Sciatic nerve (tissue), 2 donors: ENCODE measurements at places on chromosomes 2 and 18.
A peak's percentile ranks its signal among the peaks of the same experiment; 100 is the strongest.

DNA sequence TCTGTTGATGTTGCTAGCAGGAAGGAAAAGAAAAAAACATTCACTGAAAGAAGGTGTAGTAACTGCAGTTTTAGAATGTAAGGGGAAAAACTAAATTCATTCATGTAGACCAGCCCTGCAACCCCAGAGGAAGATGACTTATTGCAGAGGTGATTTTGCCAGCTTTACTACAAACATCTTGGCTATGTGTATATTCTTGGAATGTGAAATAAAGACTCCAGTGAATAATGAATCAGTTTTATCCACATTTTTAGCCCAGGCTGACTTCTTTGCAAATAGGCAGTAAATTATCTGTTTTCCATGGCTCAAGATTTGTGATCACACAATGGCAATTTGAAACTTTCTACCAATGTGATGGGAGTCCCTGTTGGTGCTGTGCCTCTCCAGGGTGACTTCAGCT, 206.1 kb upstream of the SETBP1 start:
- DNase-seq = no peak

DNA sequence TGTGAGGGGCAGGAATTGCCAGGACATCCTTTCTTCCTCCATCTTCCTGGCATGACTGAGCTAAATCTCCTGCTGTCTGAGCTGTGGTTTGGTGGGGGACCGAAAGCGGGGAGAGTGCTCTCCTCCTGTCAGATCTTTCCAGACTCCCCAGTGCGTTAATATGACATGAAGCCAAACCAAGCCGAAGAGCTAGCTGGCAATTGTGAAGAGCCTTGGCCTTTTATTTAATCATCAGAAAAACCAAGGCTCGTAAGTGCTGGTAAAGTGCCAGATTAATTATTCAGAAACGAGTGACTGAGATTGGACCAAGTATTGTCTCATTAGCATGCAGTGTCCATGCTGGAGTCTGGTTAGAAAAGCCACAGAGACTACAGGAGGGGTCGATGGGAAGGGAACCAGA, 14.5 kb upstream of the LRPPRC start:
- DNase-seq = no peak

- no peak for DNase-seq
Measured at GRCh38 chr2:111208639-111209038, 87.9 kb downstream of the BCL2L11 start.

GRCh38 chr18:46174342-46175041, 70.3 kb downstream of the HAUS1 start:
- peak; percentile 61 for DNase-seq

- no peak for DNase-seq
Measured at GRCh38 chr2:66830881-66831280, 396.0 kb downstream of the MEIS1 start.

DNA sequence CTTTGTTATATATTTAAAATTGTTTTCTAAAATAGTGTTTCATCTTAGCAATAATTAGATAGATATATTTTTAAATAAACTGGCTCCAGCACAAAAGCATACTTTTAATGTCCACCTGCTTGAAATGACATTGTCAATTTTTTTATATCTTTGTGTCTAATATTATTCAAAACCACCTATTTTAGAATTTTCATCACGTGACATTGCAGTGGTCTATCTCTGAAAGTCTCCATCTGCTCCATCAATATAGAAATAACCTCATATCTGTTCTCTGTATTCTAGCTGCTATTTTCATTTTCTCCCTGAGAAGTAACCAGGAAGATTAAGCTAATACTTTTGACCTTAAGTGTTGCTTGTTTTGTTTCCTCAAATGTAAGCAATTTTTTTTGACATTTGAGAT, 248.0 kb upstream of the CNTNAP5 start:
- DNase-seq = no peak

GRCh38 chr2:232228971-232229894, 149.3 kb upstream of the ALPP start:
- DNase-seq = no peak

DNA sequence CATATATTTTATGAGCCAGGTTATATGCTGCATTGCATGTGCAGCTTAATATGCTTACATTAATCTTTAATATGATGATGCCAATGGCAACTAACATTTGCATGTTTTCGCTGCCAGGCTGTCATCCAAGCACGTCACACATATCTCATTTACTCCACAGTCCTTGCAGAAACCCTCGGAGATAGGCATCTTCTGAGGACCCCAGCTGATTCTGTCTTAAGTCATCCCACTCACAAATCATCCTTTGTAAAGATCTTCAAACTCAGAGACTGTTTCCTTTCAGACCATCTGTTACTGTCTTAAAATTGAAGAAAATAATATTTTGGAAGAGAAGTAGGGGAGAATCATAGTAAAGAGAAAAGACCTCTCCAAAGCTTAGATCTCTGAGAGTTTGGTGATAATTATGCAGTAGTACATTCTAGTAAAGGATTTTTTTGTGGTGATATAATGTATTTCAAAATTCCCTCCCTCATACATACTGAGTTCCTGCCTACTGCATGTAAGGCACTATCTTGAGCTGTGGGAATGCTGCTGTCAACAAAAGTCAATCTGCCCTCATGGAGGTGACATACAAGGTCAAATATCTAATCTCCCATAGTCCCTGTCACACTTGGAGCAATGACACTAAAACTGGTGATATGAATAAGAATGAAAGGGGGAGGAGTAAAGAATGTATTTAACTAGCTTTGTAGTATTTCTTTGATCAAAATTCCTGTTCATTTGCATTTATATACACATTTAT, 11.0 kb downstream of the ITGA4 start:
- no peak for DNase-seq

DNA sequence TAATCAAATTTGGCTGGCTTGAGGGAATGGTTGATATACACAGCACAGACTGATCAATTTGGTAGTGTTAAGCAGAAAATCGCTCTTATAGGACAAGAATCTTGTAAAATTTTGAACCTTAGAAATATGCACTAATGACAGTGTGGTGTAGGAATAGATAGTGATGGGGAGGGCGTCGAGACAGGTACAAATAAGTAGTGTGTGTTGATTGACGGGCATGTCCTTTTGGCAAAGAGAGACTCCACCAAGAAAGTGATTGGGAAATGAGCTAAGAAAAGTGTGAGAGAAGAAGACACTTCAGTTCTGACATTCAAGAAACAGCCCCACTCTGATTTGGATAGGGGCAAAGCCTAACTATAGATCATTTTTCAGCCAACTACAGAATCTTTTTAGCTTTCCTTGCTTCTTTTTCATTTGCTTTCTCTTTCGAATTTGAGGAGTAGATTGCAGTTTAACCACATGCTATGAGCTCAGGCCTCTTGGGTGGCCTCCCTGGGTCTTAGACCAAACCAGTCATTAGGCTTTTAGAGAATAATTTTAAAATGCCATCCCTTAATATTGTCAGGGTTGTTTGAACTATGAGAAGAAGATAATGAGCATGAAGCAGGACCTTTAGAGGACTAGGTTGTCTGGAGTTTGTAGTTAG, 127.1 kb downstream of the CERS6 start:
- DNase-seq = no peak

DNA sequence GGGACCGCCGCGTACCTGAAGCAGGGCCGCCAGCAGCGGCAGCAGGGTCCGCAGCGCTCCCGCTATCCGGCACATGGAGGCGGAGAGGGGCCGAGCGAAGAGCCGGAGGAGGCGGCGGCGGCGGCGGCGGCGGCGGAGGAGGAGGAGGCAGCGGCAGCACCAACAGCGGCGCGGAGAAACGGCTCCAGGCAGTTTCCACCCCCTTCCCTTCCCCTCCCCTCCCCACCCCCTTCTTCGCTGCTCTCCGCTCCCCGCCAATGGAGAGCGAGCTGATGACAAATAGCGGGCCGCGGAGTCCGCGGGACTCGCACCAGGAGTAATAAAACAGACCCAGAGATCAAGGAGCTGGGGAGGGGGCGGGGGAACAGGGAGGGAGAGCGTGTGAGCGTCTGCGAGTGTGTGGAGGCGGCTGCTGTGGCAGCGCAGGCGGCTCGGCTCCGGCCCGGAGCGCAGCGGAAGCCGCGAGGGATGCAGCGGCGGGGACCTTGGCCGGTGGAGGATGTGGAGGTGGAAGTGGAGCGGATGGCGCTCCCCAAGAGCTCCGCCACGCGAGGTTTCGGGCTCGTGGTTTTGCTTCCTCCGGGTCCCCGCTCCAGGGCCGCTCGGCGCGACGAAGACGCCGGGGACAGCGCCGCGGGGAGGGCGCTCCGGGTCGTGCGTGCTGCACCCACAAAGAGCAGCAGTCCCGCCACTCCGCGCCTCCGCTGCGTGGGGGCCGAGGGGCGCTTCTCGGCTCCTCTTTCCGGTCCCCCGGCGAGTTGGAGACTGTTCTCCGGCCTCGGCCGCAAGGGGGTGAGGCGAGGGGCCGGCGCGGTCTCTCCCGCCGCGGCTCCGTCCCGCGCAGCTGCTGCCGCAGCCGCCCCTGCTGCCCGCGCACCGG, at the start of gene CDH2:
Gene CDH2, minus strand, starts transcription at position 183 of the 880 bp plus-strand sequence. Its CDS starts 108 bp downstream, at position 75.
- DNase-seq = peak; percentile 66

DNA sequence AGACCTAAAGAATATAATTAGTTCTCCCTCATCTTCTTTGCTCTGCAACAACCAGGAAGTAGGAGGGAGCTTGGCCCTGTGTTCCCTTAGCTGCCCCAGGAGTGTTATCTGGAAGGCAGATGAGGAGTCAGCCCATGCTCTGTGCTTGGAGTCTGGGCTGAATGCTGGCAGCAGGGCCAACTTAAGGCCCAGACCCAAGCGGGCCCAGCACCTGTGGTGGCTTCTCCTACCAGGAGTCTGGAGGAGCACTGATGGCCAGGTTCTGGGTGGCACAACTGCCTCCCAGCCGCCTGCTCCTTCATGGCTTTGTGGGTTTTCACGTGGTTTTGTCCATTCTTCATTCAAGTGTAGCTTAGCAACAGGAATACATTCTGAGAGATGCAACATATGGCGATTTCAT, 1910.7 kb upstream of the LRRTM1 start:
- DNase-seq = no peak

- DNase-seq = no peak
Measured at GRCh38 chr2:624551-625347, 52.5 kb downstream of the TMEM18 start.

DNA sequence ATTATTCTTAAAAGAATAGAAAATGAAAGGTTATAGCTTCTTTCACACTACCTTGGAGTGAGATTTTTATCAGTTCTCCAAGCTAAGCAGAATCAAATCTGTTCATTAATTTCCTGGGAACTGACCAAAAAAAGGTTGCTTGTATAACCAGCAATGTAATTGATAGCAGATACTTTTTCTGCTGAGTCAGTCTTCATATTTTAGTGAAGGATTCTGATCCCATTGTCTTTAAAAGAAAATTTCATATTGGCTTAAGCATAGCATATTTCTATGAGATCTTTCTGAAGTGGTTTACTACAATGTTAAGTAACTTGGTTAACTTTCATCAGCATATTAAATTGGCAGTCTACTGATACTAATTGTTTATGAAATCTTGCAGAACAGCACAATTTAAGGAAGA, 338.0 kb downstream of the TMX3 start:
- no peak for DNase-seq

DNA sequence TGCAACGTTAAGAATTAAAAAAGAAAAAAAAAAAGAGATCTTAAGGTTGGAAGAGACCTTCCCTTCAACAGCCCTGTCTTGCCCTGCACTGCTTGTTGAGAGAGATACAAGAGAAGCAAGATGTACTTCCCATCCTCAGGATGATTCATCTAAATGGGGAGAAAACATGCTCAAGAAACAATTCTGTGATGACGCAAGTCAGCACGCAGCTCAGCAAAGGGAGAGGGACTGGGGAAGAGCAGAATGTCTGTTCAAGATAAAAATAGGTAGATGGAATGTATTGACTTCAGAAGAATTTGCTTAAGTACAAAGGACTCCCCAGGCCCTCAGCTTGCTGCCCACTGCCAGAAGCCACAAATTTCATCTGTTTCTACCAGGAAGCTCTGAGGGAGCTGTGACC, 198.2 kb upstream of the SPRED2 start:
- DNase-seq = no peak

GRCh38 chr2:190099890-190100697, 37.6 kb upstream of the MSTN start:
- no peak for DNase-seq

- DNase-seq = no peak
Measured at GRCh38 chr2:117933884-117934354, 80.0 kb downstream of the CCDC93 start.

GRCh38 chr2:219706823-219707281, 79.4 kb downstream of the SLC4A3 start:
- DNase-seq = no peak

GRCh38 chr2:84202166-84202565, 256.9 kb downstream of the SUCLG1 start:
- no peak for DNase-seq

- no peak for DNase-seq
Measured at GRCh38 chr2:19496646-19497045, 138.2 kb upstream of the OSR1 start.

DNA sequence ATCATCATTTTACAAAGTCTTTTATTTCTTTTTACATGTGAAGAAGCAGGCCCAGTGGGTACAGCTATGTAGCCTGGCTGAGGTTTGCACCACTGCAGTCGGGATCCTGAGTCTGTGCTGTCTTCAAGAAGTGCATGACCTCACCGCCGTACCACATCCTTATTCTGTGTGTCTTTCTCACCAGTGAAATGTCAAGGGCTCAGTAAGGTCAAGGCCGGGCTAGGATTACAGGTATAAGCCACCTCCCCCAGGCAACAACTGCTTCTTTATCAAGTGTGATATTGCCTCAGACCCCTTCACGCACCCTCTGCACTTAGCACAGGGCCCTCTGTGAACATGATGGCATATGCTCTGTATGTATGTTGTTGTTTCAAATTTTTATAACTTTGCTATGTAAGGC, 76.7 kb downstream of the PIEZO2 start:
- DNase-seq = no peak

DNA sequence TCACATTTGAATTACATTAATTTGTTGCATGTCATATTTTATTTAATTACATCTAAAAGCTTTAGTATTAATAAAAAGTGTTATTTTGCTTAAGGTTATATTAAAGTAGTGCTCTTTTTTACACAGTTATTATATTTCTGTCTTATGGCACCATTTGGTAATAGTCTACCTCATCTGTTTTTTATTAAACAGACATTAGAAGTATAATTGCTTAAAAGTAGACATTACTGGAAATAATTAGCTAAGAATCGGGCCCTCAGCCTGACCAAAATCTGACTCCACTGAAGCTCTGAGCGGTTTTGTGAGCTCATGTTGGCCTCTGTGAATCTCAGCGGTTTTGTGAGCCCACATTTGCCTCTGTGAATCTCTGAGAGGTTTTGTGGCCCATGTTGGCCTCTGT, 102.5 kb upstream of the SNTG2 start:
- no peak for DNase-seq

- DNase-seq = no peak
Measured at GRCh38 chr2:68431316-68431972, 35.6 kb downstream of the FBXO48 start.

- DNase-seq = no peak
Measured at GRCh38 chr2:7672027-7672684, 754.9 kb downstream of the RNF144A start.

- DNase-seq = no peak
Measured at GRCh38 chr18:41524674-41525470, 430.2 kb upstream of the PIK3C3 start.
